AG08395 (cell line): ENCODE measurements at places on chromosomes 4 and X.

- no peak for DNase-seq
These were observed 119.8 kb upstream of the TEX13D start for GRCh38 chrX:124212622-124213021.

GRCh38 chrX:7926501-7926900 lies 712 bp downstream of the PNPLA4 start:
- no peak for DNase-seq

DNA sequence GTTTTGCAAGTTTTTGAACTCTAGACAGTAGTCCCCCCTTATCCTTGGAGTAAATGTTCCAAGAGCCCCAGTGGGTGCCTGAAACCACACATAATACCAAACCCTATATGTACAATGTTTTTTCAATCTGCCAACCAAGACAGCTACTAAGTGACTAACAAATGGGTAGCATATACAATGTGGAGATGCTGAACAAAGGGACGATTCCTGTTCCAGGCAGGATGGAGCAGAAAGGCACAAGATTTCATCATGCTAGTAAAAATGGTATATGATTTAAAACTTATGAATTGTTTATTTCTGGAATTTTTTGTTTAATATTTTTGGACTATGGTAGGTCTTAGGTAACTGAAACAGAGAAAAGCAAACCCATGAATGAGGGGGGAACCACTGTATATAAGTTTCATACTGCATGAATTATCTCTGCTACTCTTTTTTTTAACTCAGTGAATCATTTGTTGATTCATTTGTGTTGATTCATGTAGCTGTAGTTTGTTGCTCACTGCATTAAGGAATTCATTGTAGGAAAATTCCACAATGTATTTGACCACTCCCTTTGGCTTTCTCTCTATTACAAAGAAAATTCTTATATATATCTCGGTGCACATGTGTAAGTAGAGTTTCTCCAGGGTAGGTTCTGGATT lies 21.9 kb upstream of the ANXA3 start:
- DNase-seq: peak; percentile 80

- DNase-seq: no peak
These were observed 67.8 kb downstream of the ZNF674 start for GRCh38 chrX:46477435-46477834.

DNA sequence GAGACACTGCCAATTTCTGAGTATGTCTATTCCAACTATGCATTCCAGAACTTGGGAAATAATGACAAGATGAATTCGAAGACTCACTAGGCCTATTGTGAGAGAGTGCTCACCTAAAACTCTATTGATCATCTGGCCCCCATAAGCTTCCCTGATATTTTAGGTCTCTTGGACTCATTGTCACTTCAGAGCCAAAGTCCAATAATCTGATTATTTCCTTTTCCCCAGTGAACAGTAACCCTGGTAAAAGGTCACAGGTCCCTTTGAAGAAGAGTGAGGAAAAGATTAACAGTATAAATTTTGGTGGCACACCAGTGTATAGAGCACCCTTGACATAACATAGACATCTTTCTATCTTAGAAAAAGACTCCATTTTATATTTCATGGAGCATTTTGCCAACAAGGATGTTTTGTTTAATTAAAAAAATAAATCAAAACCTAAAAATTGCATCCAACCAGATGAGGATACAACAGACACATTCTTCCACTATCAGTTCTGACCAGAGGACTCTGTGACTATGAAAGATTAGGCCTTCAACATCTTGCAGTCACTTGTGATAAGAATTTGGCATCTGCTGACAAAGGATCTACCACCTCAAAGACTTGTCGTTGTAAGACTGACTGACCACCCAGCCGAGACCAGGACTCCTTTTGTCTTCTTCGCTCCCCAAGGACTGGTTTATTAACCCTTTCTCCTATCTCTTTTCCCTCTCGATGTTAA lies 191.9 kb downstream of the MAB21L2 start:
- DNase-seq: no peak

GRCh38 chr4:8768357-8768999 lies 103.2 kb downstream of the HMX1 start:
- no peak for DNase-seq

DNA sequence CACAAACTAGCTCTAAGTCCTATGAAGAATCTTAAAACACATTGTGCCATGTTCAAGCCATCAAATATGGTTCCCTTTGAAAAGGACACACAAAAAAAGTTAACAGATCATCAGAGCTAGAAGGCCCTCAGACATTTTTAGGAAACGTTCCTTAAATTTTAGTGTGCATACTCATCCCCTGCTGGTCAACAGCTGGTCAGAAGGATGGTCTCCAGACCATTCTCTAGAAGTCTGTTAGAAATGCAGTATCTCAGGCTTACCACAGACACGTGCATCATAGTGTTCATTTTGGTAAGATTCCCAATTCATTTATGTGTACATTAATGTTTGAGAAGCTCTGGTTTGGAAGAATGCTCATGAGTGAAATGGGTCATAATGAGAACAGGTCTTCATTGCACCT lies 523.1 kb downstream of the INPP4B start:
- peak; percentile 16 for DNase-seq

DNA sequence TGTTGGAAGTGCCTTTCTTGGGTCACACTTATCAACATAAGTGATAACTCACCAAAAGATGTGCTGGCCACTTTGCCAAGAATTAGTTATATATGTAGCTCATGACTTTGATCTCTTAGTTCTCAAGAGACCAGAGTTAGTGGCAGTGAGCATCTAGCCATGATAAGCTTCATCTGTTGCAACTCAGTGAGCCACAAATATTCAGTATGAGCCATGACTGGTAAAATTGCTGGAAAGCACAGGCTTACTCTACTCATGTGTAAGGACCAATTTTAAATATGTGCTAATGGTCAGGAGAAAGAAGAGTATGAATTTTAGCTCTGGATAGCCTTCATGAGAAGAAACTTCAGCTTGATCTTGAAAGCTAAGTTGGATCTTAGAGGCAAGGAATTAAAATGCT lies 59.4 kb upstream of the TLL1 start:
- no peak for DNase-seq

DNA sequence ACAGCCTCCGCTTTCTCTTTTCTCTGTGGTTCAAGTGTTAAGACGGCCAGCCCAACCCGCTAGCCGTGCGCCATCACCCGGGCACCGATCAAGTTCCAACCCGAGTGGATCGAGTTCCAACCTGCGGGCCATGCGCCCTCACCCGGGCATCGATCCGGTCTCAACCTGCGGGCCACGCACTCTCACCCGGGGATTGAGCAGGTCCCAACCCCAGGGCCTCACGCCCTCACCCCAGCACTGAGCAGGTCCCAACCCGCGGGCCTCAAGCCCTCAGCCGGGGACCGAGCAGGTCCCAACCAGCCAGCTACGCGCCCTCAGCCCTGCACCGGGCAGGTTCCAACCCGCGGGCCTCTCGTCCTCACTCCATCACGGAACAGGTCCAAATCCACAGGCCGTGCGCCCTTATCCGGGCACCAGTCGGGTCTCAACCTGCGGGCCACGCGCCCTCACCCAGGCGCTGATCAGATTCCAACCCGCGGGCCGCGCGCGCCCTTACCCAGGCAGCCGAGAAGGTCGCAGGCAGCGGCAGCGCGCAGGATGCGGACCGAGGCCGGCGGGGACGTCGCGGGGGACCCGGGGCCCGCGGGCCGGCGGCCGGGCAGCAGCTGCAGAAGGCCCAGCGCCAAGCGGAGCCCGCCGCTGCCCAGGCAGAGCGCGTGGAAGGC lies 443 bp downstream of the GPR143 start:
- no peak for DNase-seq

DNA sequence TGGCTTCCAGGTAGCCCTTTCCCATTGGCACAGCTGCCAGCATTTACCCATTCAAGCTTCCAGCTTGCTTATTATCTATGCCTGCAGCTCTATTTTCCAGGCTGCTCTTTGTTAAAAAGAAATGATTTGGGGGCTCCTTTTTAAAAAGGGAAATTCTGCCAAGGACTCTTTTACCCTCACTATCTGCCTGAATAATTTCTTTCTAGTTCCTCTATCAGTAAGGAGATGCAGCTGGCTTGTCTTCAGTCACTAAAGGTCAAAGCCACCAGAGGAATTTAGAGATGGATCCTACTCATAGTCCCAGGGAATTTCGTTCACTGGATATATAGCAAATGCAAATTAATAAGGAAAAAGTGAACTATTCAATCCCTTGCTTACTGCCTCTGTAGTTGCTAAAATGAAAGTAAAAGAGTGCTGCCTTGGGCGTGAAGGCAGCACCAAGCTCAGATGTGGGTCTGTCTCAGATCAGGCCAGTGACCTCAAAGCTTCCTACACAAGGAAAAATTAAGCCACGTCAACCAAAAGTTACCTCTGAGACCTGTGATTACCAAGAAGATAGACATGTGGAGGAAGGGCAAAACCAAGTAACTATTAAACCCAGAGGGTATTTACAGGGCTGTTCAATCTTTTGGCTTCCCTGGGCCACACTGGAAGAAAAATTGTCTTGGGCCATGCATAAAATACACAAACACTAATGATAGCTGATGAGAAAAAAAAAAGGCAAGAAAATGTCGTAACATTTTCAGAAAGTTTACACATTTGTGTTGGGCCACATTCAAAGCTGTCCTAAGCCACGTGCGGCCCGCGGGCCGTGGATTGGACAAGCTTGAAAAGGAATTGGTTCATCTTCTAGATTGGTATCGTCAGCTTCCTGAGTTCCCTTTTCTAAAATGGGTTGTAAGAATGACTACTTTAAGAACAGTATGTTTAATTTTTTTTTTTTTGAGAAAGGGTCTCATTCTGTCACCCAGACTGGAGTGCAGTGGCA lies 5.3 kb downstream of the ARSF start:
- DNase-seq: no peak

DNA sequence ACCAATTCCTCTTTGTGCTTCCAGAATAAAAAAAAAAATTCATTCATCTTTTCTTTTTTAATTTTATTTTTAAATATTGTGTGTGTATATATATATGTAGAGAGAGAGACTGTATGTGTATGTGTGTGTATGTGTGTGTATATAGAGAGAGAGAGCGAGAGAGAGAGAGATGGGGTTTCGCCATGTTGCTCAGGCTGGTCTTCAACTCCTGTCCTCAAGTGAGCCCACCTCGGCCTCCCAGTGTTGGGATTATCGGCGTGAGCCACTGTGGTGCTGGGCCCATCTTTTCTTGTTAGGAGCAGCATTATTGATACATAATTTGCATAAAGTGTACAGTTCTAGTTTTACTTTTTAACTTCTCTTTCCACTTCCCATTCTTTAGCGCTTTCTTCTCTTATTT lies 33.6 kb downstream of the KDM6A start:
- DNase-seq: no peak

DNA sequence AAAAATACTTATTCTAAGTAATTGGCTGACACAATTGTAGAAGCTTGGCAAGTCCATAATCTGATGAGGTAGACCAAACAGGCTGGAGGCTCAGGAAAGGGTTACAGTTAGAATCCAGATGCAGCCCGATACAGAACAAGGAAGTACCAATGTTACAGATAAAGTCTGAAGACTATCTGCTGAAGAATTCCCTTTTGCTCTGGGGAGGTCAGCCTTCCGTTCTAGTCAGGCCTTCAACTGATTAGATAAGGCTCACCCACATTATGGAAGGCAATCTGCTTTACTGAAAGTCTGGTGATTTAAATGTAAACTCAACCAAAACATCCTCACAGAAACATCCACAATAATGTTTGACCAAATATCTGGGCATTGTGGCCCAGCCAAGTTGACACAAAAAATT lies 7.4 kb upstream of the DYNLT3 start:
- DNase-seq: no peak

DNA sequence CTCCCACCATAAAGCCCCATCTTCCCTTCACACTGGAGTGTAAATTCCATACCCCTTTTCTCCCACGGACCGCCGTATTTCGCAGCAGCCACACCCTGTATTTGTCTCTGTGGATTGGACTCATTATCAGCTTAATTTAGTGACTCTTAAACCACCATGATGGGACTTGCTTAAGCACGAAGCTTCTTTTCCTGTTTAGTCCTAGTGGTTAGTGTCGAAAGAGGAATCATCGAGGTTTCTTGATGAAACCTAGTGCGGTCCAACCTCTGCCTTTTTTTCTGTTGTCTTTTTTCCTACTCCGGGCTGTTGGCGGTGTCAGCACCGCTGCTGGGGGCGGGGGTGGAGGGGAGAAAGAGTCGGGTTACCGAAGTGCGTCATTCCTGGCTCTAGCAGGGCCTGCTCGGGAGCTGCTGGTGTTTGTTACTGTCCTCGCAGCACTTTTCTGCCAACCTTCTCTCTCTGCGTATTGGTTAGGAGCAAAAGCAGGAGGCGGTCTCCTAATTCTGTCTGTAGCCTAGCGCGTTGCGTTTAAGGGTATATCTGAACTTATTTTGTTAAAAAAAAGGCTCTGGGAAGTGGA lies 1.4 kb downstream of the STAG2 start:
- peak; percentile 82 for DNase-seq

- DNase-seq: peak; percentile 75
These were observed 111.3 kb upstream of the LNX1 start for GRCh38 chr4:53702334-53703266.

DNA sequence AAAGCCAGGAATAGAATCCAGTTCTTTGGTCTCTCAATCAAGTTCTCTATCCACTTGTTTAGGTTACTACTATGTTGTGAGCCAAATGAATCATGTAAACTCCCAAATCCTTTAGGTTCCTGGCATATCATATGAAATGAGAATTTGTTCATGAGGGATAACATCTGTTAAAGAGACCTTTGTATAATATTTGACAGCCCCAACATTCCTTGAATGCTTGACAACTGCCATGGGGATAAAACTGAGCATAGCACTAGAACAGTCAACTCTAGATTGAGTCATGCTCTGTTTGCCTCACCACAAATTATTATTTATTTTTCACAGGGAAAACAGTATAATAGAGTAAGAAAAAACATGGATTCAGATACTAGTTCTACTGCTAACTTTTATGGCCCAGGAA lies 93.3 kb downstream of the NAA11 start:
- DNase-seq: no peak

GRCh38 chrX:148562846-148563245 lies 62.4 kb downstream of the AFF2 start:
- no peak for DNase-seq
